NCI-H1105 (cell line): ENCODE measurements at places on chromosomes 7 and 10.

DNA sequence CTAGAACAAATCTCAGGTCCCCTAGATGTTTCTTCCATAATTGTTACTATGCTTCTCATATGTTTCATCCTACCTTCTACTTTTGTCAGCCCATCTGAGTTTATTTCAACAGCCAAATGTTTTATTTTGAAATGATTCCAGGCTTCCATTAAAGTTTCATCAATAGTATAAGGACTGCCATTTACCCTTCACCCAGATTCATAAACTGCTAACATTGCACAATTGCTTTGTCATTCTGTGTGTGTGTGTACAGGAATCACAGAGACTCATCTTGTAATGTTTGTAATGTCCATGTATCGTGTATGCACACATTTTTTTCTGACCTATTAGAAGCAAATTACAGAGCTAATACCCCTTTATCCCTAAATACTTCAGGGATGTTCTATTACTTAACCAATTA, 25.5 kb downstream of the MMRN2 start:
- DNase-seq: no peak

- DNase-seq: no peak
These were observed 218.8 kb upstream of the TMEM229A start for GRCh38 chr7:124251636-124252035.

DNA sequence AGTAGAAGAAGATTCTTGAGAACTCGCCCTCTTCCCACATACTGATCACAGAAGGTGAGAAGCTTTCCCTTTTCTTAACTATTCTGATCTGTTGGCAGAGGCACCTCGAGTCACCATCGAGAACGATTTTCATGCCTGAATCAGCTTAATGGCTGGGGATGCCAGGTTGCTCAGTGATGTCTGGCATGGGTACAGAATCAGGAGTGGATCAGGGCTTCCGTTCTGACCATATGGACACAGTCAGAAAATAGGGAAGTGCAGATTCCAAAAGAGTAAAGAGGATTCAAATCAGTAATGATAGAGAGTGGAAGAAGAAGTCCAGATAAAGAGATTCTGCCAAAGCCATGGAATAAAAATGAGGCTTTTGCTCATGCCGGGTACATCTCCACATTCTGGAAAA, 52.0 kb upstream of the GRB10 start:
- DNase-seq: no peak

GRCh38 chr7:17311952-17312351, 13.5 kb downstream of the AHR start:
- no peak for DNase-seq

DNA sequence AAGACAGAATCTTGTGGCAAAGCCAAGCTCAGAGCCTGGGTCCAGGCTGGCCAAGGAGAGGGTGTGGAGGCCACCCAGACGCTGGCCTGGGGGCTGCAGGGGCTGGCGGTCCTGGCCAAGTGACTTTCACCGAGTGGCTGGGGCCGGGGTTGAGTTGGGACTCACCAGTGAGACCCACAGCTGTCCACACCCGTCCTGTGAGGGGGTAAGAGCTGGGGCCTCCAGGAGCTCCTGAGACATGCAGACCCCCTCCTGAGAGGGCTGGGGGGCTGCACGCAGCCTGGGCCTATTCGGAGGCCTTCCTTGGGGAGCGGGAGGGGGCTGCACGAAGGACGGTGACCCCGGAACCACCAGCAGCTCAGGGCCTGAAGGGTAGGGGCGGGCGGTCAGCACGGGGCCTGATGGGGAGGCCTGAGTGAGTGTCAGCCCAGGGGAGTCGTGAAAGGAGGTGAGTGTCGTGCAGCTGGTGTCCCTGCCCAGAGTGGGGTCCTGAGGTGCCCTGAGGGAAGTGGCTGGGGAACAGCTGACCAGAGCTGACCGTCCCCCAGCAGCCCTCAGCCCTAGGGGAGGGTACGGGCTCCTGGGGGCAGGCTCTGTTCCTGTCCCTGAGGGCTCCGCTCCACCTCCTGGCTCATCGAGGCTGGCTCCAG, 100.9 kb downstream of the FOXL3 start:
- DNase-seq: no peak

DNA sequence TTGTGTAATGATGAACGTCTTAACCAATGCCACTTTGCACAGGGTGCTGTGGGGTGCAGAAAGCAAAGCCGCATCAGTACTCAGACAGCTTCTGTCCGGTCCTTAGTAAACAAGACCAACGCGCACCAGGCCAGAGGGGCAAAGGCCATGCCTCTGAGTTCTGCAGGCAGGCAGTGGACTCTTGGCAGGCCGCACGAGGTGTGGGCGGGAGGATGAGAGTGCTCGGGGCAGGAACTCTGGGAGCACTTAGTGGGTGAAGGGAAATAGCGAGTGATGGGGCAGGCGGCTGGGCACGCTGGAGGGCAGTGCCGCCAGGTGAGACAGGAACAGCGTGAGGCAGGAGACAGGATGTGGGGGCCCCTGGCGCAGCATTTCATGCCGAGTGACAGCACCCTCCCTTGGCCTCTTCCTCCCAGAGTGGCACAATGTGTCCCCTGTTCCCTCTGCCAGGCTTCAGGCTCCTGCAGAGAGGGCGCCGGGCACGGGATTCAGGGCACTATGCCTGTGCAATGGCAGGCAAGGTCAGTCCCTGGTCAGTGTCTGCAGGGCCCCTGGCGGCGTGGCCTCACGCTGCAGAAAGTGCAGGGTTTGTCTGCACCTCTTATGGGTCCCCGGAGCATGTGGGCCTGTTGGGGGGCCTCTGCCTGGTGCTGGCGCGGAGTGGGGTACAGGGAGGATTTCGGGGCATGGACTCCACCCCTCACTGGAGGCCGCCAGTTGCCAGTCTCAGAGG, 60.4 kb downstream of the VIPR2 start:
- DNase-seq: no peak

- DNase-seq: no peak
These were observed 3.4 kb upstream of the ADCK2 start for GRCh38 chr7:140669352-140669751.

DNA sequence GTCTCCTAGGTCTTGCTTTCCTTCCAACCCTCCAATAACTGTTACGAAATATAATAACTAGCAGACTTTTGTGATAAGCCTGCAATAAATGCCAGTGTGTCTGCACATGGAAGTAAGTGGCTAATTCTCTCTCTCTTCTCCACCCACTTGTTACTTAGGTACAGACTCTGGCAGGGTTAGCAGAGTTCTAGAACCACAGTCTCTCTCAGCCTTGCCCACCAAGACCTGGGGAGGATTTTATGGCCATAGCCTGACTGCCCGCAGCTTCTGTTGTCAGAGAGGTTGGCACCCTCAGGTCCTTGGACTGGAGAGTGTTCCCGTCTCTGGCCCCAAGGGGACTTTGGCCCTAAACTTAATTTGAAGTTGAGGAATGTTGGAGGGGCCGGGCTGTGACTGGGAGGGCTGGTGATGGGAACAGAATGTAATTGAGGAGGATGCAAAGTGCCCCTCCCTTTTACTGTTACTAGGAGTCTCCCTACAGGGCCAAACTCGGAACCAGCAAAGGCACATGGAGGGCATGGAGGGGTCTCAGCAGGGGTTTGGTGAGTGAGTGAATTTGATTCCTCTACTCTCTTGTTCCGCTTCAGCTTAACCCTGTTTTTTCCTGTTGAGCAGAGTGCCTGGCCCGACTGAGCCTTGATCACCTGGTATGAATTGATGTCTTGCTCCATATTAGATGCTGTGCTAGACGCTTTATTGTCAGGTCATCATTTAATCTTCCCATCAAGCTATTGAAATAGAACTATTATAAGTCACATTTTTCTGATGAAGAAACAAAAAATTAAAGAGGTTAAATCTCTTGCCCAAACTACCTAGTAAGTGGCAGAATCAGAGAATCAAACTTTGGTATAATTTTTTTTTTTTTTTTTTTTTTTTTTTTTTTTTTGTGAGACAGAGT, 37.0 kb upstream of the LCOR start:
- DNase-seq: no peak
